WTC11 (cell line): ENCODE measurements at places on chromosomes 13 and 19.

DNA sequence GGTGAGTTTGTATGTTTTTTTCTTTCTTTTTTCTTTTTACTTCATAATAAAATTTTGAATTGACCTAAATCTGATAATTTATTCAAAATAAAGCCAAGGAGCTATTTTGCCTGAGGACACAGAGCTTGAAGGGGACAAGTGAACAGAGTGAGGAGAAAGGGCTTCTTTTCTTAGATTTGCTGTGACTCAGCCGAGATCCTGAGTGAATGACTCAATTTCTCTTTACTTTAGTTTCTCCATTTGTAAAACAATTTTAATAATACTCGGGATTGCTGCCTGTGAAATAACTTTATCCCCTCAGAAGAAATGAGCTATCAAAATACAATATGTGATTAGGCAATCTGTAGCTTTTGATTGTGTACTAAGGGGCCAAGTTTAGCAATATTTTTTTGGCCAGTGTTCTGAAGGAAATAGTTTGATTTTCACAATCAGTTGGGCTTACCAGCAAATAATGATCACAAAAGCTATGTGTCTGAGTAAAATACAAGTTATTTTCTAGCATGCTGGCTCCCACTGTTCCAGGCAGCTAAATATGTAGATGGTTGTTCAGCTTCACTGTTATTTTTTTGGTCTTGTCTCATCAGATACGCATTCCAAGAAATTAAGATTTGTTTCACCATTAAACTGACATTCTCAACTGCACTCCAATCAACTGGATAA, 437.5 kb downstream of the FGF9 start:
- DNase-seq = no peak

- no peak for DNase-seq
Measured at GRCh38 chr13:62525652-62526051, 1110.0 kb upstream of the PCDH20 start.

DNA sequence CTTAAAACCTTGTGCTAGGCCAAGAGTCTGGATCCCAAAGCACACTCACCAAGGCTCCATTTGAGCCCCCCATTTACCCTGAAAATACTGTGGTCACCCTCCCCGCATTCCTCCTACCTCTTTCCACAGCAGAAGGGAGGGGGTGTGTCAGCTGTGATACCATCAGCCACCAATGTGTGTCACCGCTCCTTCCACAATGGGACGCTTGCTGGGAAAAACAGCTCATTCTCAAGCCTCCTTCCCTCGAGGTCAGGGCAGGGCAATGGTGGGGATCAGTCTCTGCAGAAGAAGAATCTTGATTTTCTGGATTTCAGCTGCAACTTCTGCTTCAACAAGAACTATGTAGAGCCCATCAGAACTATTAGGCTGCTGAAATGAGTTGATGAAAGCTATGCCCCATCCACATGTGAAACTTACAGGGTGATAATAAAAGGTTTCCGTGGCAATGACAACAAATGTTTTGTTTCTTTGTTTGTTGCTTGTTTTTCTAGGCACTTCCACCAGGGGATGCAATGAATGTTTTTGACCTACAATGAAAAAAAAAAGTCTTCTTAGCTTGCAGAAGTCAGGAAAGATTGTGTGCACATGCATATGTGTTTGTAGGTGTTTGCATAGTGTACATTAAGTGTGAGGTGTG, 26.4 kb upstream of the ZNF507 start:
- DNase-seq = peak; percentile 67

DNA sequence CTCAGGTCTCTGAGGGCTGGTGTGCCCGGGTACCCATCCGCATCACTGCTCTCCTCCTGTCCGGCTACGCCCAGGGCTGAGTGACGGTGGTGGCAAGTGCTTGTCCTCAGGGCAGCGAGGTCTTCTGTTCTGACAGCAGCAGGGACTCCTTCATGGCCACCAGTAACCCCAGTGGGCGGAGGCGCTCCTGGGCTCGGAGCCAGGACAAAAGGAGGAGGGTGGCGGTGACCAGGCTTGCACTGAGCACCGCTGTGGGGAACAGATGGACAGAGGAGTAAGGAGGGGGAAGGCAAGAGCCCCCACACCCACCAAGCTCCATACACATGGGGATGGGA, 5.8 kb downstream of the CD320 start:
- peak; percentile 6 for DNase-seq

DNA sequence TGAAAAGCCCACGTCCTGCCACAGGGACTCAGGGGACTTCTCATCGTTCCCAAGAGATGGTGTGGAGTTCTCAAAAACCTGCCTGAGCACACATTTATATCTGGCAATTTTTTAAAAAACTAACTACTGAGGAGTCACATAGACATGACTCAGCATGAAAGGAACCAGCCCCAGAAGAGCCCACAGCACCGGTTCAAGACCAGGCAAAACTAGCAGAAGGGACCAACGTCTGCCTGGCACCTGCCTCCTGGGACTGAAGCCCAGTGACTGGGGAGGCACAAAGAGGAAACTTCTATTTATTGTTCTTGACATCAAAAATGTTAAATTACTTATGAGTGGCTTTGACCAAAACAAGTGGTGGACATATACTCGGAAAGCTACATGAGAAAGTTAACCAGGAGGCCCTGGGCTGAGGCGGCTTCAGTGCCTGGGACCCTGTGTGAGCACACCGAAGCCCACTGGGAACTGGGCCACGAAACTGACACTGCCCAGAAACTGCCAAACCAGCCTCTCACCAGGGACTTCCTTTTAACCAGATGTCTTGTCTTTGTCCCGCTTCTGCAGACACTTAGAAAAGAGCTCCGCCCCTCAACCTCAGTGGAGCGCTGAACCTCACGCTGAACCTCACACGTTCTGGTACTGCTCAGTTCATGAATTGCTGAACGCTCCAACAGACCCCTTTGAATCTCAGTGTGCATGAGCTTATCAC, 25.7 kb downstream of the C13orf46 start:
- DNase-seq = no peak

GRCh38 chr19:17052439-17052838, 22.8 kb downstream of the HAUS8 start:
- peak; percentile 68 for DNase-seq

DNA sequence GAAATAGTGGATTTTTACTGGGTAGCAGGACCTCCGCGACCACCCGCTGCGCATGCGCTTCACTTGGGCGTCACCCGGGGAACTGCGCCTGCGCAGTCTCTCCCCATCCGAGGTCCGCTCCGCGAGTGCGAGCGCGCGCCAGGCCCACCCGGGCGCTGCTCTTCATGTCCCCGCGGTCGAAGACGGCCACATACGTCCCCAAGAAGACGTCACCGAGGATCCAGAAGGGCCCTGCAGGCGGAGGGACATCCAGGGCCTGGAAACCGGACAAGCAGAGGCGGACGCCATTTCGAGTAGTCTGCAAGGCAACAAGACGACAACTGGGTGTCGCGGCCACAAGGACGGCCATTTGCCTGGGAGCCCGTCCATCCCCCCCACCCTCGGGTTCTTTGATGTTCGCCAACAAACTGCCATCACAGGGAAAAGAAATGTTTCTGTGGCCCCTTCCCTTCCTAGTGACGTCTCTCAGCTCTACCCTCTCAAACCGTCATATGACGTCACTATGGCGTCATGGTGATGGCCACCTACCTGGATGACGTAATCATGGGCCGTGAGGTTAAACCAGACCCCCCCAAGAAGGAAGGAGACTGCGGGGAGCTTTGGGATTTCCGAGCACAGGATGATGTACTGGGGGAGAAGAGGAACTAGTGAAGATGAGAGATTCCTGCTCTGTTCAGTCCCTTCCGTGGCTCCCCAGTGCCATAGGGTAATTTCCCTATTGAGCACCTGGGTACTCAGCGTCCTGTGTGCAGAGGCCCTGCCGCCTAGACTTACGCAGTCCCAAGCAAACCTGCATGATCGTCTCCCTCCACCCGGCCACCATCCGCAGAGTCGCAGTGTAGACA, 6.7 kb downstream of the NAPSA start:
- DNase-seq = no peak

GRCh38 chr19:18262917-18263316, 11.3 kb downstream of the IQCN start:
- no peak for DNase-seq

DNA sequence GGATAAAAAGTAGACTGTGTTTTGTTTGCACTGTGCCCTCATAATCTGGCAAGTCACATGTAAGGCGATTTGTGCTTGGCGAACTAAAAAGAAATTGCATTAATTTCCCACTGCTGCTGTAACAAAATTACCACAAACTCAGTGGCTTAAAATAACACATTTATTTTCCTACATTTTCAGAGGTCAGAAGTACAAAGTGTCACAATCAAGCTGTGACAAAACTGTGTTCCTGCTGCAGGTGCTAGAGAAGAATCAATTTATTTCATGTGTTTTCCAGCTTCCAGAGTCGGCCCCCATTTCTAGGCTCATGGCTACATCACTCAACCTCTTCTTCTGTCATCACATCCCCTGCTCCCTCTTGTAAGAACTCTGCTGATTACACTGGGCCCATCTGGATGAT, 158.6 kb upstream of the UFM1 start:
- no peak for DNase-seq

DNA sequence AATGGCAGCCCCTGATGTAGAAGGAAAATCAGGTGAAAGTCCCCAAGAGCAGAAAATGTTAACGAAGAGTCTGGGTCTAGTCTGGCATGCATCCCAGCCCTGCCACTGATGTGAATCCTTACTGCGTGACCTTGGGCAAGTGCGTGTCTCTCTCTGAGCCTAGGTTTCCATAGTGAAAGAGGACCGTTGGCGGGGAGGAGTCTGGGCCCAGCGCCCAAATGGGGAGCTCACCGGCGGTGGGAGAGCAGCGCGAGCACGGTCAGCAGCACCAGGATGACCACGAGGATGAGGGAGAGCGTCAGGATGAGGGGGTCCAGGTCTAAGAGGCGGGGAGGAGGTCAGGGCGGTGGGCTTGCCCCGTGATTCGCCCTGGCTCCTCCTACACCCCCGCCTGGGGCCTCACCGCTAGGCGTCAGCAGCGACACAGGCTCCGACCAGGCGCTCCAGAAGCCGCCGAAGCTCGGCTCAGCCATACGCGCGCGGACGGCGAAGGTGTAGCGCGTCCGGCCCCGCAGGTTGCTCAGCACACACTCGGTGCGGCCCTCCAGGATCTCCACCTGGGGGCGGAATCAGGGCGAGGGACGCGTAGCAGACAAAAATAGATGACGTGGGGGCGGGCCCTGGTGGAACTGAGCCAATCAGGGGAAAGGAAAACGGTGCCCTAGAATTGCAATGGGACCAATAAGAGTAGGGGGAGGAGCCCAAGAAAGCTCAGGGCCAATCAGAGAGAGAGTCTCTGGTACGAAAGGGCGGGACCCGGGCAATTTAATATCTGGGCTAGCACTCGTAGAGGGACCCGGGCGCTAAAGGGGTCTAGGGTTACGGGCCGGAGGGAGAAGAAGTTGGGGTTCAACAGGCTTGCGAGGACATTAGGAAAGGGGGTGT, 3.2 kb downstream of the EPOR start:
- DNase-seq = peak; percentile 98

DNA sequence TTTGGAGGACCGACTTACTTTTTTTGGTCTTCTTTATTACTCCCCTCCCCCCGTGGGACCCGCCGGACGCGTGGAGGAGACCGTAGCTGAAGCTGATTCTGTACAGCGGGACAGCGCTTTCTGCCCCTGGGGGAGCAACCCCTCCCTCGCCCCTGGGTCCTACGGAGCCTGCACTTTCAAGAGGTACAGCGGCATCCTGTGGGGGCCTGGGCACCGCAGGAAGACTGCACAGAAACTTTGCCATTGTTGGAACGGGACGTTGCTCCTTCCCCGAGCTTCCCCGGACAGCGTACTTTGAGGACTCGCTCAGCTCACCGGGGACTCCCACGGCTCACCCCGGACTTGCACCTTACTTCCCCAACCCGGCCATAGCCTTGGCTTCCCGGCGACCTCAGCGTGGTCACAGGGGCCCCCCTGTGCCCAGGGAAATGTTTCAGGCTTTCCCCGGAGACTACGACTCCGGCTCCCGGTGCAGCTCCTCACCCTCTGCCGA, 409 bp downstream of the FOSB start:
- no peak for DNase-seq

GRCh38 chr19:494171-495080, 1.9 kb upstream of the MADCAM1 start:
- no peak for DNase-seq

- no peak for DNase-seq
Measured at GRCh38 chr19:294341-294945, 3.2 kb upstream of the PLPP2 start.

DNA sequence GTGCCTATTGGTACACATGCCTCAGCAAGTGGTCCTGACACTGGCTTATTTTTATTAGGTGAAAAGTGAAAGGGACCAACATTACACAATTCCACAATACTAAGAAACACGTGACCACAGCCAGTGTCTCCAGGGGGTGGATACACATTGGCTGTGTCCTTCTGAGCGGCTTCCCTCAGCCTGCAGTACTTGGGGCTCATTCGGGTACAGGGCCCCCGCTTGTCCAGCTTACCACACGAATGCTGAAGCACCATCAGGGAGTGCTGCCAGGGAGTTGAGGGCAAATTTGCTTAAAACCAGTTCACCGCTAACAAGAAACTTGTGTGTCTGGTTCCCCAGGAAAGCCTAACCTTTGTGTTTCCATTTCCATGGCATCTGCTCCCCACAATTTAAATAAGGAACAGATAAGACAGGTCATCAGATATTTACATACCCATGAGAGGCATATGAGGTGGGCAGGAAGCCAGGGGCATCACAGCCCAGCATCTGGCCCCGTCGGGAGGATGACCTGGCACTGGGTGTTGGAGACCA, 23.3 kb downstream of the PBX4 start:
- no peak for DNase-seq

- DNase-seq = no peak
Measured at GRCh38 chr13:97892717-97893116, 60.8 kb upstream of the IPO5 start.

DNA sequence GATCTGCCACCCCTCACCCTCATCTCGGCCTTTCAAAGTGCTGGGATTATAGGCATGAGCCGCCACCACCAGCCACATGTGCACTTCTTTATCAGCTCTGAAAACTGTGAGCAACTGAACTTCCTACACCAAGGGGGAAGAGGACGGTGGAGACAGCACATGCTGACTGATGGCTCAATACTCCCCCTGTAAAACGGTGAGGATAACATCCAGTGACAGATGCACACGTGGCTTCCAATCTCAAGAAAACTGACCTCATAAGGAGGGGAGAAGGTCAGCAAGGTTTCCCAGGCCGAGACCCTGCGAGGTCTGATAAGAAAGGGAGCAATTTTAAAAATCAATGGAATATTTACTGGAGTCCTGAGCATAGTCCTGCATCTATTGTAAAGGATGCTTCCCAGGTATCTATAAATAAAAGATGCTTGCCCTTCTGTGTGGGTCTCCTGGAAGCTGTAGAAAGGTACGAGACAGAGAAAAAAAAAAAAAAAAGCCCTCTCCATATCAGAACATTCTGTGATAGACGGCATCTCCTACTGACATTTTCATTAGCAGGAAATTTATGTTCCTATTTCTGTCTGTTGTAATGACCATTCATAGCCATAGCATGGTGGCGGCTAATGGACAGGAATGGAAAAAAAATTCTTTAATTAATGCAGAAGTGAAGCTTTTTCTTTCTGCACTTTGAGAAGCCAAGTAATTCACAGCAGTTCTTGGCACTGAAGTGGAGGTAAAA, 385.1 kb downstream of the ZNF536 start:
- no peak for DNase-seq
